CD4-positive, alpha-beta T cell treated with Interleukin-15 for 1 hour (primary cell): ENCODE measurements at places on chromosomes 6 and 20.

DNA sequence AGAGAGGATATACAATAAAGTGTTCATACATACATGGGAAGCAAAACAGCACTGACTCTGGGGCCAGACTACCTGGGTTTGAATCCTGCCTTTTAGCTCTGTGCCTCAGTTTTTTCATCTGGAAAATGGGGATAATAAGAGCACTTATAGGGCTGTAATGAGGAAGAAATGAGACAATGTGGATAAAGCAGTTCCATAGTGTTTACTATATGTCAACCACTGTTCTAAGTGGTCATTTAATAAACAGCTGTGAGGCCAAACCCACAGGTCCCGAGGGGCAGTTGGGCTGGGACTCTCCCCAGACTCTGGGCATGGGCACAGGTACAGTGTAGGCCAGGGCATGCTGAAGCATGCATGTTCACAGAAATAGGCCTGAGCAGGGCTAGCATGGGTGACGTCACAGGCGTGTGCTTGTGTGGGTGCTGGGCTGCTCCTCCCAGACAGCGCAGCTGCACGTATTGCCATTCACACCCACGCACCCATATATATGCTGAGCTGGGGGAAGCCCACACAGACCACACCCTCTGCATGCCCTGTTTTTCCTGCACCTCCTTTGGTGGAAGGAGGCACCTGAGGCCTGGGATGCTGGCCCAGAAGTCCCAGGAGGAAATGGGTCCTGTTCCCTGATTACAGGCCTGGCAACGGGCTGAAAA is 3.5 kb upstream of the PLCG1 start:
- peak; percentile 65 for DNase-seq

- DNase-seq = no peak
Measured at GRCh38 chr6:44856479-44856878, 469.0 kb downstream of the CDC5L start.

- no peak for DNase-seq
Measured at GRCh38 chr6:105170059-105170458, 9.8 kb downstream of the POPDC3 start.

DNA sequence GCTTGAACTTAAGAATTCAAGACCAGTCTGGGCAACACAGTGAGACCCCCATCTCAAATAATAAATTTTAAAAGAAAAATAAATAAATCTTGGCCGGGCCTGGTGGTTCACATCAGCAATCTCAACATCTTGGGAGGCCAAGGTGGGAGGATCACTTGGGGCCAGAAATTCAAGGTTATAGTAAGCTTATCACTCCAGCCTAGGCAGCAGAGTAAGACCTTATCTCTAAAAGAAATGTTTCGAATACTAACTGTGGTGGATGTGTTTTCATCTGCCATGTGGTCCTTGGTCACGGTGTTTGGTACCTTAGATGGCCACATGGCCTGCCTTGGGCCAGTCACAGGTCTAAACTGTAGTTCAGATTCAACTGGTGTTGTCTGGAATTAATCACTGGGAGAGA is 5.8 kb downstream of the UBE2C start:
- no peak for DNase-seq

- DNase-seq = no peak
Measured at GRCh38 chr6:3727593-3728108, 23.9 kb downstream of the PXDC1 start.

DNA sequence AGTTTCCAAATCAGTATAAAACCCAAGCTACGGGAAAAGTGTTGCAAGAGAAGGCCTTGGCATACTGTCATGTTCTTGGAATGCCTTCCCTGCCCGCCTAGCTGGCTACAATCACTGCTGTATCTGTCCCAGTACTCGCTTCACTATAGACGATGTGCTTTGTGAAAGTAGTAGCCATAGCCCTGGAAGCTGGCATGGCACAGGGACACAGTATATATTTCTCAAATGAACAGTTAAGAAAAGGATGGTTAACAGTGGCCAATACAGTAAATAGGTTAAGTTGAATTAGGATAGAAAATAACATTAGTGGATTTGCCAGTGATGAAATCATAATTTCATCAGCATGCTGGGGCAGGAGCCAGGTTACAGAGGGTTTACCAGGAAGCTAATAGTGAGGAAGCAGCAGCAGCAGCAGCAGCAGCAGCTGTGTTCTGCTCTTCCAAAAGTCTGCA is 499.3 kb downstream of the CDKAL1 start:
- DNase-seq = no peak

DNA sequence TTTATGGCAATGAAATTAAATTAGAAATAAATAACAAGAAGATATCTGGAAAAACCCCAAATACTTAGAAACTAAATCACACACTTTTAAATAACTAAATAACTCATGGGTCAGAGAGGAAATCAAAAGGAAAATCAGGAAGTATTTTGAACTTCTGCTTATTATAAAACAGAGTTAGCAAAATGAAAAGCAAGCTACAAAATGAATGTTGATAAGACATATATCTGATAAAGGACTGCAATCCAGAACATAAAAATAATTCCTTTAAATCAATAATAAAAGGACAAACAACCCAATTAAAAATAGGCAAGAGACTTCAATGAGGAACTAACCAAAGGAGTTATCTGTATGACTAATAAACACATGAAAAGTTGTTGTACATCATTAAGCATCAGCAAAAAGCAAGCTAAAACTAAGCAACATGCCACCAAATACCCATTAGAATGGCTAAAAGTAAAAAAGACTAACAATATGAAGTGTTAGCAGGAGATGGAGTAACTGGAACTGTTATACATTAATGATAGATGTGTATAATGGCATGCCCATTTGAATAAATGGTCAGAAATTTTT is 38.9 kb upstream of the STMND1 start:
- DNase-seq = no peak

GRCh38 chr20:36604952-36605398 is 604 bp upstream of the RAB5IF start:
- peak; percentile 74 for DNase-seq

DNA sequence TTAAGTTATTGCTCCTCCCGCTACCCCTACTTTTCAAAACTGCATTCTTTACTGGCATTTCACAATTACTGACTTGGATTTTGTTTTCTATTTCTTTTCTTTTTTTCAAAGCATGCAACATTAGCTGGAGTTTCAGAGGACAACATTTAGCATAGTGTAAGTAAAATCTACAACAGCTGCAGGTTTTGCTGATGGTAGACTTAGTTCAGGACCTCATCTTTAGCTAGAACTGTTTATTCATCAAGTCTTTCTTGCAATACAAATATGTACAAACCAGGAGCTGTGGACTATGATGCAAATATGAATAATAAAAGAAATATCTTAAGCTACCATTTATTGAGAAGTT is 728 bp upstream of the CEP162 start:
- no peak for DNase-seq

DNA sequence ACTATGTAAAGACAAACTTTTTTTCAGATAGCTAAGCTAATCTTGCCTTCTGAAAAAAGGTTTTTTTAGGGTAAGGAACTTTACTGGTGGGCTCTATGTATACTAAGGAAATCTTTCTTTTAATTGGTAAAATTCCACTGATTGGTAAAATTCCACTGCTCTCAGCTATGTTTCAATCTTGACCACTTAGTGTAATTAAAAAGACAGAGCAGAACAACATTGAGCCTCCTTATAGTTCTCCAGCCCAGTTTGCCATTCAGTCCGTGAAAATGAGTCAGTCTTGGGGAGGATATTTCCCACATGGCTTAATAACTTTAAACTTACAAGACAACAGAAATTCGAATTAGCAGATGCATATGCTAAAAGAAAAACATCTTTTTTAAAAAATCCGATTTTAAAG is 92.7 kb downstream of the EYA4 start:
- no peak for DNase-seq

DNA sequence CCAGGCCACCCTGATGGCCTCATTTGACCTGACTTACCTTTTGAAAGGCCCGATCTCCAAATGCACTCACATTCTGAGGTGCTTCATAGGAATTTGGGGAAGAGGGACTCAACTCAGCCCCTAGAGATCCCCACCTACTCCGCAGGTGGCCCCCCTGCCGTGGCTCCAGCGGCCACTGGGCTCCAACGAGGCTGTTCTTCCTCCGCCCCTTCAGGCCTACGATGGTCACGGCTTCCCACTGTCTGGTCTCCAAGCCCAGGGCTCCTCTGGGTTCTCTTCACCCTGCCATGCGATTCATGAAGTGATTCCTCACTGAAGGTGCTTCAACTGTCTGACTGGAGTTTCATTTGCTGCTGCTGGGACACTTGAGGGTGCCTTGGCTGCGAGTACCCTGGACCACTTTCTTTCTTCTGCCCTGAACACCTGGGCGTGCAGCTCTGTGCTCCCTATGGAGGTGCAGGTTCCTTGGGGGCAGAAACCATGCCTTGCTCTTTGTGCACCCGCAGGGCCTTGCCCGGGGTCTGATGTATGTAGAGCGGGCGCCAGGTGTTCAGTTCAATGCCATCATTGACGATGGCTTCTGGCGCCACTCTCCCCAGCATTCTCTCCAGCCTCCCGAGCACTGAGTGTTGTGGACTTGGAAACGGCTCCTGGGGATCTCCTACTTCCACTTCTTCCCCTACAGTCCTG is 10.0 kb upstream of the DUSP22 start:
- DNase-seq = no peak

DNA sequence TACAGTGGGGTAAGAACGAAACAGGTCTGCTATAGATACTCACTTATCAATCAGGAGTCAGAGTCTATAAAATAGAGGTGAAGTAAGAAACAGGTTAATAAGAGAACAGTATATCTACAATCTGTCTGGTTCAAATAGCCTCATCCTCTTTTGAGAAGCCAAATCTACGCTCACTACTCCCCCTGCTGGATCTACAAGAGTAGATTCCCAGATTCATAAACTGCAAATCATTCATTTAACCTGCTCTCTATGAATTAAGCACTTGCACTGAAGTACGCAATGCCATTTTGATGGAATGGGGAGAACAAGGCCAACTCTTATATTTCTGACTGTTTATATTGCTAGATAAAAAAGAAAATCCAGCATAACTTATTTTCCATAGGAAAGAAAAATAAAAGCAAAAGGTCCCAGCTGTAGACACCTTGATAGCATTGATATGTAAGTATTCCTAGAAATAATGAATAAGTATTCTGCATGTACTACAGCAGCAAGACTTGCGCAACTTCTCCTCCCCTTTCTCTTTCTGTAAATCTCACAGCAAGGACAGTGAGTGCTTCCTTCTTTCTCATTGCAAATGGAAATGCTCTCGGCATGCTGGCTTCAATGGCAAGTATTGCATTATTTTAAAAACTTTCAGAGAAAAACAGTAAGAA is 92.3 kb downstream of the RFX6 start:
- no peak for DNase-seq

DNA sequence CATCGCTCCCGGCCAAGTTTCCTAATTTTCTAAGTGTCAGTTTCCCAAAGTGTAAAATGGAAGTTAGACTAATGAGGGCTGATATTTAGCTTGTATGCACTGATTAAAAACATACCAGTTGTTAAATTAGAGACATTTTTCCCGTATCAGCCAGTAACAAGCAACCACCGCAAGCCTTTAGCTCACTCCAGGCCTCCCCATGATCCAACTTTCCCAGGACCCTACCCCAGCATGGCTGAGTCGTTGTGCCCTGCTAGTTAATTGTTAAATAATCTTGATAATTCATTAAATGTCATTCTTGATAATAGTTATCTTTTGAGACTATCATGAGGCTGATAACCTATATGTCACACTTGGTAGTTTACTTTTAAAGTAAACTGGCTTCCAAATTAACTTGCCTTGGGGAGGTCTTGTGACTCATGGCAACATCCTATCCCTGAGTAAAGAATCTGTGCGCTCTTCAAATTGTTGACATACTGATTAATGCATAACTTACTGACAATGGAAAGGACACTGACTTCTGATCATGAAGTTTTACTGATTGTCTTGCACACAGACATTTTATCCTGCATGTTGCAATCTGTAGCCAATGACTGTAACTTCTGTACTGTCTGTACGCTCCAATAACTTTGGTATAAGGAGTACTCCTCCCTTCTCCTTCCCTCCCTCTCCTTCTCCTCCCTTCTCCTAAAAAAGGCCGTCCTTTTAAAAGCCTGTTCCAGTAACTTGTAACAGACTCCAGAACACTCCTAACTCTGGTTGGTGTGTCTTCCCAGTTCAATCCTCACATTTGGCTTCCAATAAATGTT is 6.3 kb upstream of the GTF3C6 start:
- DNase-seq = no peak

DNA sequence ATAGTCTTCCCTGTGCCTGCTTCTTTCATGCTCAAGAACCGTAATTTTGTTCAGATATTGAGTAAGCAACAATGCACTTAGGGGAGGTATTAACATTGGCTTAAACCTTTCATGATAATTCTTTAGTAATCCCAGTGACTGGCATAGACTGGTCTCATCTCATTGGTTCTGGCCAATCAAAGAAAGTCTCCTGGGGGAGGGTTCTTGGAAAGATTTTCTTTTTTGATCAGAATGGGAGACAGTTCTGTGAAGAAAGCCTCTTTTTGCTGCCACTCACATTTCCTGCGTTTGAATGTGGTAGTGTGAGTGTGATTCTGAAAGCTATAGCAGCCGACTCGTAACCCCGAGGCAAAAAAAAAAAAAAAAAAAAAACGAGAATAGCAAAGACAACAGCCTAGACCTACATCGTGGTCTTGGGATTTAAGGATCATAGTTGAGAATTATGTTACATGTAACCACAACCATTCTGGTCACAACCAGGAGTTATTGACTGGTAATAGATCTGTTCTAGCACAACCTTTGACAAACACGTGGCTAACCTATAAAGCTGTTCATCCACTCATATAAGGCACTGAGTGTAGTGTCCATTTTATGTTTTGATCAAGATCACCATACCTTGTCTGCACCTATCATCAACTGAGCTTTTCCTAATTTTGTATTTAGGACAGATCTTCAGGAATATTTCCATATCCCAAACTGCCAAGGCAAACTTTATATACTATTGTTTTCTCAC is 15.1 kb upstream of the TMEM217 start:
- no peak for DNase-seq

DNA sequence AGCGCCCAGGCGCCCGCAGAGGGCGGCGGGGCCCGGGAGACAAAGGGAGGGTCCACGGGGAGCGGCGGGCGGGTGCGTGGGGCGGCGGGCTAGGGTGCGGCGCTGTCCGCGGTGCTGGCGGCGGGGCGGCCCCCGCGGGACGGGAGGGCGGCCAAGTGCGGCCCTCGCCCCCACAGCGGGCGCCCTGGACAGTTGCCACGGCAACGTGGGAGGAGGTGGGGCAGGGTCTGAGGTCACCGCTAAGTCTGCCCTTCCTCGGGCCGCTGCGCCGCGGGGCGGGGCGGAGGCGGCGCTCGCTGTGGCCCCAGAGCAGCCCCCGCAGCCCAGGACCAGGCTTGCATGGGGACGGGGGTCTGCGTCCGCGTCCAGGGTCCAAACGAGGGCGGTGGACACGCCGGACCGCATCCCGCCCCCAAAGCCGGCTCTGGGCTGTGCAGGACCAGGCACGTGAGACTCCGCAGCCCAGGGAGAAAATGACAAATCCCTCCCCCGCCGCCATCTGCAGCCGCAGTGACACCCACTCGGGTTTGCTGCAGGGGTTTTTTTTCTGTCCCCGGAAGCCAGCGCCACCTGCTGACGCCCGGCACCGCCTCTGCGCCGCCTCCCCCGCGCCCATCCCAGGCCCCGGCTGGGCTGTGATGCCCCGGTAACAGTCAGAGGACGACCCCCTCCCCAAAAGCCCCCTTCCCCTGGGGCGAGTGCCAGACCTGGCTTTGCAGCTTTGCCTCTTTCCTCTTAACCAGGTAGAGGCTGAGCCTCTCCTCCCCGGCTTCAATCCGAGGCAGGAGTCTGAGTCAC is 36.8 kb downstream of the YTHDF1 start:
- DNase-seq = peak; percentile 67
